T-helper 9 cell (primary cell): ENCODE measurements at places on chromosomes 11 and 22.

GRCh38 chr11:121018746-121019145 lies 5.2 kb upstream of the TBCEL start:
- no peak for DNase-seq

DNA sequence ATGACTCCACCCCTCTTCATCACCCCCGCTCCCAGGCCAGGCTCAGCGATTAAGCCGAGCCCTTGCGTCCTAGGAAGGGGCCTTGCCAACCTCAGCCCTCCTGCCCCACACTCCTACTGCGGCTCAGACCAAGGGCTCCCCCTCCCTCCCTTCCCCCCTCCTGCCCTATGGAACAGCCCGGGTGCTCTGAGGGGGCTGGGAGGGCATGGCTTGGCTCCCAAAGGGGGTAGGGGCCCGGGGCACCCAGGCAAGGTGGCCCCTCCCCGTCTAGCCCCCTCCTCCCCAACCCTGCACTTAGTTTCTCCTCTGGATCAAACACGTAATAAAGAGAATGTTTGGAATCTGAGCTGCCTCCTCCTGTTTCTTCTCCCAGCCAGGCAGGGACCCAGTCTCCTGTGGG lies 6.3 kb downstream of the RCOR2 start:
- DNase-seq = no peak

DNA sequence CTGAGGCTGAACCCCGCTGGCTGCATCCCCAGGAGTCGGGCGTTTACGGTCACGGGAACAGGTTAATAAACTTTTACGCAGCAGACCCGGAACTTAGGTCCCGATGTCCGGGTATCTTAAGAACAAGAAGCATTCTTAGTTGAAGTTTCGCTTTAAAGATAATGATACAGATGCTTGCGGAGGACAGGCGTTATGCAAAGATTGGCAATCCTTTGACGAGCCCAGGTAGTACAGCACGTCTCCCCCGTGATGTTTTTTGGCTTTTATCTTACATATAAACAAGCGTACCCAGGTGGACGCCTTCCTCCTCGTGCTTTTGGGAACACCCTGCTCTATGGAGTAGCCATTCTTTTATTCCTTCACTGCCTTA lies 871 bp upstream of the TOLLIP start:
- DNase-seq = no peak

DNA sequence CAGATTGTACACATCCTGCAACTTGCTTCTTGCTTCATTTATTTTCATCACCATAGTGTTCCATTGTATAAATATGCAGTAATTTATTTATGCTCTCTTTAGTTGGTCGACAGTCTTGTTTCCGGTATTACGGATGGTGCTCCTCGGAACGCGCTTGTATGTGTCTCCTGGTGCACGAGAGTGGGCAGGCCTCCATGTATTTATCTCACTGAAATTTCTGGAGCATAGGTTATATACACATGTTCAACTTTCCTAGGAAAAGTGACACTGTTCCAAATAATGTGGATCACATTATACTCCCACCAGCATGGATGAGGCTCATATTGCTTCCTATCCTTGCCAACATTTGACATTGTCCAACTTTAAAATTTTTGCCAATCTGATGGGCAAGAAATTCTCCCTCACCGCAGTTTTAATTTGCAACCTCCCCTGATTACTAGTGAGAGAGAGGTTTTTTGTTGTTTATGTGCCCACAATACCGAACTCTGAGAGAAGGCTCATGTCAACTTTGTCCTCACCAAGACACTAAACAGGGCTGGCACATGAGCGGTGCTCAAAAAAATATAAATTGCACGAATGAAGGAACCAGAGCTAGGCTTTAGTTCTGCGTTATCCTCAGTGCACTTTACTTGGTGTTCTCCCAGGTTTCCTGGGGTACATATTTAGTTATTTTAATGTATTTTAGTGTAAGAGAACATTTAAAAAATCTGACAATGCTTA lies 3.8 kb downstream of the CSNK2A3 start:
- DNase-seq = no peak

DNA sequence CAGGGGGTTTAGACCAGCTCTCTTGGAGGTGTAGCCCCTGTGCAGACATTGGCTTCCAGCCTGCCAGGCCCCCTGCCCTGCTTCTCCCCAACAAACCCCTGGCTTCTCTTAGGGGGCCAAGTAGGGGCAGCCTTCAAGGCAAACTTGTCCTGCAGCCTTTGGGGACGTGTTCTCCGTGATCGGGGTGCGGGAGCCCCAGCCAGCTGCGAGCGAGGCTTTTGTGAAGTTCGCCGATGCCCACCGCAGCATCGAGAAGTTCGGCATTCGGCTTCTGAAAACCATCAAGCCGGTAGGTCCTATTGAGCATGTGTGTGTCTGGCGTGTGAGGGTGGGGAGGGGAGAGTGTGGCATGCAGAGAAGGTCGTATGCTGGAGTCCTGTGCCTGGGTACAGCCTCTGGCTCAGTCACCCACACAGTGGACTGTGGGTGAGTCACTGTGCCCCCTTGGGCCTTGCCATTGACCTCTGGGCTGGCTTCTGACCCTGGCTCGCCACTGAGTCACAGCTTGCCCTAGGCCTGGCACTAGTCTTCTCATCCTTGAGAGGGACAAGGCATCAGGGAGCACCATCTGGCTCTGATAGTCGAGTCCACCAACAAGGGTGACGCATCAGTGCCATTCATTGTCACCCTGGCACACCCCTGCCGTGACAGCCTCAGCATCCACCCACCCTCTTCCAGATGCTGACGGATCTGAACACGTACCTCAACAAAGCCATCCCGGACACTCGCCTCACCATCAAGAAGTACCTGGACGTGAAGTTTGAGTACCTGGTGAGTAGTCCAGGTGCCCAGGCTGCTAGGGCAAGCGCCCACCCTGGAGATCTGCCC lies 11.4 kb downstream of the SLC16A8 start:
- DNase-seq = no peak

DNA sequence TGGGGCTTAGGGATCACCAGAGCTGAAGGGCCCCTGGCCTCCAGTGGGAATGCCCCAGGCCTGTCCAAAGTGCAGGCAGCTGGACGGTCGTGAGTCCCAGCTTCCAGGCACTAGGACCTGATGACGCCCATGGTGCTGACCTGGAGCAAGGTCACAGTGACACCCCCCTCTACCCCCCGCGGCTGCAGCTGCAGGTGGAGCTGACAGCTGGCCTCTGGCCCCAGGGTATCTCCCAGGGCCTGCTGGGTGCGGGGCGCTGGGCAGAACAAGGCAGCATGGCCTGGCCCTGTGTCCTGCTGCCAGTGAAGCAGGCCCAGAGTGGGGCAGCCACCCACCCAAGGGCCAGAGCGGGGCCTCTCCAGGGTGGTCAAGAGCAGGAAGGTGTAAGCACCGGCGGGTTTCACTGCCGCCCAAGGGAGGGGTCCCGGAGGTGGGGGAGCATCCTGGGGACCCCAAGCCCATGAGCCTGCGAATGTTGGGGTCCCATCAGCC lies 553 bp upstream of the TCIRG1 start:
- DNase-seq = no peak

GRCh38 chr11:43521471-43521870 lies 159.1 kb upstream of the HSD17B12 start:
- no peak for DNase-seq
